NCI-H1092 treated with DMSO at 0.1 percent for 48 hours (cell line): ENCODE measurements at places on chromosomes 4 and X.

GRCh38 chr4:189802884-189803283, 137.8 kb upstream of the FRG1 start:
- no peak for DNase-seq

DNA sequence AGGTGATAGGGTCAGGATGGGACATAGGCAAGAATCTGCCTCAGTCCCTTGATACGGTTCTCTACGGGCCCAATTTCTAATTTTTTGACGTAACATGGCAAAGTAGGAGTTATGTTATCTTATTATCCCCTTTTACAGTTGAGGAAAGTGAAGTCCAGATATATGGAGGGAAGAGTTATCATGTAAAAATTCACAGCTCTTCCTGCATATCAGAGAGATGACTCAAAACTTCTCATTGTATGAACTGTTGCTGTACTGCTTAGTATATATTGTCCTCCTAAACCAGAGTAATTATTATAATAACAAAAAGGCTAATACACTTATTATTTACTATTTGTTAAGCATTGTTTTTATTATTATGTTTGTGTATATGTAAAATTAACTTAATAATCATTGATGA, 260.5 kb upstream of the IGFBP7 start:
- DNase-seq, result no peak

DNA sequence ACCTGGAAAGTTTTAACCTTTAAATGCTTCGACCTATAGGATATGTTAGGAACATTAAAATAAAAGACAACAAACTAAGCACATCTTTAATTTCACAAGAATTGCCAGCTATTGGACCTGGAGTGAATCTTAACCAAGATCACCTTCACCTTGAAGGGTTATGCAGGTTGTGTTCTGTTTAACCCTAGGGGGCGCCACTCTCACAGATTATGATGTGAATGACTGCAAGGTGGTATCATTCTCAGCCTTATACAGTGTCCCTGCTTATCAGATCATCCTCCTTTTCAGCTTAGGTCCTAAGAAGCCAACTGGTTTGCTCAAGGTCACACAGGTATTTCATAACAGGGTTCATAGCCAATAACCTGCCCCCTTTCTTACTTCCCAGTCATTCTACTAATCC, 23.5 kb downstream of the INTS6L start:
- no peak for DNase-seq

- DNase-seq, result peak; percentile 55
These were observed 41.8 kb downstream of the INTS12 start for GRCh38 chr4:105666693-105667092.

GRCh38 chr4:83358410-83358809, 23.8 kb upstream of the HPSE start:
- no peak for DNase-seq

- DNase-seq, result no peak
These were observed 41.1 kb upstream of the ACSL4 start for GRCh38 chrX:109774136-109774535.

- DNase-seq, result no peak
These were observed 15.1 kb downstream of the CSF2RA start for GRCh38 chrX:1283741-1284140.

DNA sequence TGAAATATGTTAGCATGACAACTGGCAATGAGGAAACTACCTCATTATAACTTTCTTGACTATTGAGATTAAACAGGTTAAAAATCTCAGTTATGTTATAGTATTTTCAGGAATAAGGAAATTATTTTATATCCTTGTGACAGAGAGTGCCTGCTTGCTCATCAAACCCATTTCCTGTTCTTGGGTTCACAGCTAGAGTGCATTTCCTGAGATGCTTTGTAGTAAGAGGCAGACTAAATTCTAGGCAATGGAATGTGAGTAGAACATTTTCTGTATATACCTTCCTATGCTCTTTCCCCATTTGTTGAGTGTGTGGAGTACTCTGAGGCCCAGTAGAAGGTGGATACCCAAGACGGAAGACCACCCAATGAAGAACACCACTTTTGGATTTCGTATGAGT, 96.9 kb upstream of the CASK start:
- DNase-seq, result no peak

- DNase-seq, result no peak
These were observed 114.4 kb downstream of the MSN start for GRCh38 chrX:65781845-65782244.

- no peak for DNase-seq
These were observed 35.8 kb upstream of the PRDM8 start for GRCh38 chr4:80161413-80162058.

GRCh38 chrX:107766470-107767150, 9.0 kb downstream of the TSC22D3 start:
- DNase-seq, result no peak

DNA sequence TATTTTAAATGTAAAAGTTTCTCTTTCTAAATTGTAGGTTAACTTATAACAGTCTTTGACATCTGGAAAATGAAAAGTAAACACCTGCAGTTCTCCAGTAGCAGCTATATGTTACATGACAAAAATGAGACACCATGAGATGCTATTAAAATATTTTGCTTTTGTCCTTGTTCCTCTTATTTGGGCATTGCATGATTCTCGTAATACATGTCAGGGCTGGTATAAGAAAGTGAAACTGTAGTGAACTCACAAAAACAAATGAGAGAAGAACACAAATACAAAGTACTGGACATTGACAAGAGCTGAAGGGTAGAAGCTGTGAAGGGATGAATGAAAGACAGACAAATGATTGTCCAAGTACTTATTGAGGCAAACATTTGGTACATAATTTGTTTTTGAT, 9.0 kb downstream of the GK2 start:
- no peak for DNase-seq

DNA sequence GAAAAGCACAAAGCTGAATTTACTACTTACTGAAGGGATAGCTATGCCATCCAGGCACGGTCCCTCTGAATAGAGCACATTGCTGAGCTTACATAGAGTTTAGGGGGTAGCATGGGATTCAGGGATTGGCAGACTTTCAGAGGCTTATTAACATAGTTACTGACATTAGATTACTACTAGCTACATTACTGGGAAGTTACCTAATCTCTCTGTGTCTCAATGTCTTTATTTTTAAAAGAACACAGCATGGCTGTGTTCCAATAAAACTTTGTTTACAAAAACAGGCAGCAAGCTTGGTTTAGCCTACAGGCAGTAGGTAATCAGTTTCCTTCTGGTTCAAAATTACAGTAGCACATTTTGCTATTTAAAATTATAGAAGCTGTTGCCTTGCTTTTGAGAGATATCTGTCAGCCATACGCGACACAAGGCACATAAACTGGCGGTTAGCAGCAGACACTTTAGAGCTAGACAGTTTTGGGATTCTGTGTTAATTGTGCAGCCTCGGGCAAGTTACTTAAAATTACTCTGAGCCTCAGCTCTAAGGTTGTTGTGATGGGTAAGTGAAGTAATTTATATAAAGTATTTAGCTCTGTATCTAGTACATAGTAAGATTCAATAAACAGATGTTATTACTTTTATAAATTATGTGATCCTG, 6.9 kb downstream of the KLHL8 start:
- no peak for DNase-seq

- no peak for DNase-seq
These were observed 256.9 kb downstream of the PARM1 start for GRCh38 chr4:75189711-75190335.

DNA sequence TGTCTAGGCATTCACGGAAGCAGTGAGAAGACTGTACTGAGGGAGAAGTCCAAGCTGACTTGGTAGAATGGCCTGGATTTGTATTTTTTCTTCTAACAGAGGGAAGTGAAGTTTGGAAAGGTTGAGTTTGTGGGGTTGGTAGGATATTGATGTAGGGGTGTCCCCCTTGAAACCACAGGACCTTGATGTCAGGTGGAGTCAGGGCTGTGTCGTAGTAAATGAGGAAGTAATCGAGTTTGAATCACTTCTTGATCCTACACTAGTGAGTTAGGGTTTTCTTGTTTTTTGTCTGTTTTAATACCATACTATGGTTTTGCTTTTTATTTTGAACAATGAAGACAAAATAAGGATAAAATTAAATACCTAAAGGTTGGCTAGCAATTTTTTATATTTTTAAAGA, 30.1 kb upstream of the ANAPC4 start:
- no peak for DNase-seq

- no peak for DNase-seq
These were observed 641.0 kb upstream of the FRG1 start for GRCh38 chr4:189299706-189300105.

DNA sequence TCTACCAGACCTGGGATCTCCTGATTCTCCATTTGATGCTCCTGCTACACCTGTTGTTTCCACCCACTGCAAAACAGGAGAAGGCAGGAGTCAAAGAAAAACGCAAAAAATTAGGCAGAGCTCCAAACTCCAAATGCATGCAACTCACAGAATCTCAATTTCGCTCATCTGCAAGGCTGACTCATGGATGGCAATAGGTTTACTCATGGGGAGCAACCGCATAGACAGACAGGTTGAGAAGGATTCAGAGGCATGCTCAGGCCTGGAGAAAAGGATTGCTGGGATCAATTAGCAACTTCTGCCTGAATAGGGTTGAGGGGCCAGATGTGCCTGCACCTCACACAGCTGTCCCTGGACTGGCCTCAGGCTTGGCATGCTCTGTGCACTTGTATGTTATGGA, 231.0 kb downstream of the LDB2 start:
- no peak for DNase-seq

GRCh38 chrX:84729809-84730208, 227.6 kb upstream of the HDX start:
- peak; percentile 65 for DNase-seq

DNA sequence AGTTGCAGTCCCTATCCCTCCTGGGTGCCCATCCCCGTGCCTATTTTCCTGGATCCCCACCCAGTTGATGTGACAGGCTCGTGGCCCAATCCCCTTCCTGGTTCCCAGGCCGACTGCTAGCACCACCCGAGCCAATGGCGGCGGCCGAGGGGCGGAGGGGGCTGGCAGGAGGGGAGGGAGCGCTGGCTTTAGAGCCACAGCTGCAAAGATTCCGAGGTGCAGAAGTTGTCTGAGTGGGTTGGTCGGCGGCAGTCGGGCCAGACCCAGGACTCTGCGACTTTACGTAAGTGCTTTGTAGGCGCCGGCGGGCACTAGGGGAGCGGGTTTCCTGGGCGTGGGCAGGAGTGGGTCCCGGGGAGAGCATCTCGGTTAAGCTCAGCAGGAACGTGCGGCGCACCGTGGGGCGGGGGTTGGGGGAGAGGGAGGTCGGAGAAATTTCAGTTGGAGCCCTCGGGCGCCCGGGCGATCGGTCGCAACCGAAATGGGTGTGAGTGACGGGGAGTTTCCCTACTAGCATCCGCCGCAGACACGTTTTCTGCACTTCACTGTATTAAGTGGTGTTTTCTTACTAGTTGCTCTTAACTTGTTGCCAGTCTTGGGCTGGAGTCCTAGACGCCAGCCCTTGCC, at the start of gene PLS3:
Gene PLS3 (plus strand): TSS at position 197 of the 627 bp plus-strand sequence. CDS start 49,077 bp downstream, outside the sequence.
- peak; percentile 67 for DNase-seq

GRCh38 chr4:38664706-38665401, 855 bp downstream of the KLF3 start:
- DNase-seq, result peak; percentile 48

- DNase-seq, result no peak
These were observed 187.0 kb downstream of the CRLF2 start for GRCh38 chrX:1025413-1025812.

DNA sequence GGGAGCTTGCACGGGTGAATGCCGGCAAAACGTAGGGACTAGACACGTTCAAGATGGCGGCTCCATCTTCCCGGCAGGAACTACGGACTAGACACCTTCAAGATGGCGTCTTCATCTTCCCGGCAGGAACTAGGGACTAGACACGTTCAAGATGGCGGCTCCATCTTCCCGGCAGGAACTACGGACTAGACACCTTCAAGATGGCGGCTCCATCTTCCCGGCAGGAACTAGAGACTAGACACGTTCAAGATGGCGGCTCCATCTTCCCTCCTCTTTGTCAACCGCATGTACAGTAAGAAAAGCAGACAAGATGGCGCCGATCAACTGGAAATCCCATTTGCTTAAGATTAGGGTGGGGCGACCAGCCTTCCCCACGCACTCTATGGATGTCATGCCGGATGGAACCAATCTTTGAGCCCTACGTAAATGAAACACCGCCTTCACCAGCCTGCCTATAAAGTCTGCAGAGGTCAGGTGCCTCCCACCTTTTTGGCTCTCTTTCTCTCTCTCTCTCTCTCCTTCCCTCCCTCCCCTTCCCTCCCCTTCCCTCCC, 222.4 kb downstream of the CRLF2 start:
- peak; percentile 97 for DNase-seq

DNA sequence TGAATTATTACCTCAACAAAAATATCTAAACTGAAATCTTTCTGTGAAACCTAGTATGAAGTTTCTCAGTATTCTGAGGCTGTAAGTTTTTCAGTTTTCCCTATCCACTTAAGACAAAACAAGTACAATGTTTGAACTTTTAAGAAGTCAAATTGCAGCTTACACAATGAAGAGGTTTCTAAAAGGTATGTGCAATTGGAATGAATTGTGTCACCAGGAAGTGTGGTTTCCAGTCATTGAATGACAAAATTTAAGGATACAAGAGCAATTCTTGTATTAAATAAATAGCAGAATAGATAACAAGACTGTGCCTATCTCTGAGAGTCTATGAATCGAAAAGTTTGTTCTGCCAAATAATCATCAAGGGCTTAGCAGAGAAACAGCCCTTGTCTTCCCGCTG, 207.3 kb downstream of the ANKRD50 start:
- DNase-seq, result no peak

GRCh38 chr4:185238215-185238681, 28.9 kb downstream of the SNX25 start:
- no peak for DNase-seq

GRCh38 chr4:48526406-48526805, 36.4 kb downstream of the ZAR1 start:
- no peak for DNase-seq
